ENCODE measurements at places on chromosomes 12 and 14.

DNA sequence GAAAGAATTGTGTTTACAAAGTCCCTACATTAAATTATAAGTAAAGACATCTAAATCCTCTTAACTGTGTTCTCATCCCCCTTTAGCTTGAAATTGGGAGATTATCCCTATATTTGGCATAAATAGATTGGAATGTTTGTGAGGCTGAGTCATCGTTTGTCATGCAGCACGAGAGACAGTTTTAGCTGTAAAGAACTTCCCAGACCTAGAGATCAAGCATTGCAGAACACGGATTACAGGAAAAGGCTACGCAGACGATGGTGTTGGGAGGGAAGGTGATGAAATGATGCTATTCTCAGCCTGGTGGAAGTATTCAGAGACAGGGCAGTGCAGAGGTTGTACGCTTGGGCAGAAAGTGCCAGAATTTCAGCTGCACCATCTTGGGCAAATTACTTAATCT, 93.8 kb downstream of the PTPRB start:
- DNase-seq: no peak

DNA sequence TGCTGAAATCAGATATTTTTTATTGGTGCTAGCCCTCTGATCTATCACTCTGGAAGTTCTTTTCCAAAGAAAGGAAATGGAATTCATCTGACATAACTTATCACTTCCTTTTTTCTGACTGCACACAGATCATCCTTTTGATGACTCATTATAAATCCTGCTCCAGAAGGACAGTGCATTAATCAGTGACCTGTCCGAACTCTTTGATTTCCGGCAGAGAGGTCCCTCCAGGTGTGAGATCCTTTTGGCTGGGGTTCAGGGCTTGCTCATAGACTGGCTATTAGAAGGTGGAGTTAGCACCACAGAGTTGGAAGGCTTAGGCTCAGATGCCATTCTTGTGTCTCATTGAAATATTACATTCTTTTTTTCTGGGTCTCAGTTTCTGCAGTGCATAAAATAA, 328.2 kb downstream of the ZFP36L1 start:
- DNase-seq: no peak

DNA sequence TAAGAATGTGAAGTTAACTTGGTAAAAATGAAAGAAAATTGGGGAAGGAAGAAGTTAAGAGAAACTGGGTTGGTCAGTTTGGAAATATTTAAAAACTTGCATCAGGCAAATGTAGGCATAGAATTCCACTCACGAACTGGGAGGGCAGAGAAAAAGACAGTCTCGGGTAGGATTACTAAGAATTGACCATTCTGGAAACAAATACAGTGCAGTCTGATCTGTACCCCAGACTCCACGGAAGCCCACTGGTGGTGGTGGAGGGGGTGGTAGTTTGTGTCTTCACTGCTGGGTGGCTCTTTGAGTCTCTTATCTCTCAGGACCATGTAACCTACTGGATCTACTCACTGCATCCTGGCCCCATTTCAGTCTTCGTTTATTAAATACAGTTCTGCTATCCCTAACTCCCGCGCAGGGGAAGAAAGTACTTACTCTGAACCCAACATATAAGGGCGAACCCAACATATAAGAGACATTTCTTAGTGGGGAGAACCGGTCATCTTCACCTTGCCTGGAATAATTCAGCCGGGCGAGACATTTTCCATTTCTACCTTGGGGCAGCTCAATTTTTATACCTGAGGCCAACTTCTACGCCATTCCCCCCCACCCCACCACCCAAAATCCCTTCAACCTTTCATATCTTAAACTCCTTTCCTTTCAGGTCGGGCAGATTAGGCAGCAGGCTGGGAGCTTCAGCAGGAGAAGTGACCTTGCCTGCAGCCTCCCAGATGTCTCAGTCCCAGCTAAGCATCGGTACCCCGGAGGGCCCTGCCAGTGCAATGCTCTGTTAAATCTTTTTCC, 1.7 kb downstream of the SLC2A3 start:
- DNase-seq: no peak

- peak; percentile 61 for DNase-seq
These were observed 493.5 kb upstream of the RGS6 start for GRCh38 chr14:71438684-71439083.

DNA sequence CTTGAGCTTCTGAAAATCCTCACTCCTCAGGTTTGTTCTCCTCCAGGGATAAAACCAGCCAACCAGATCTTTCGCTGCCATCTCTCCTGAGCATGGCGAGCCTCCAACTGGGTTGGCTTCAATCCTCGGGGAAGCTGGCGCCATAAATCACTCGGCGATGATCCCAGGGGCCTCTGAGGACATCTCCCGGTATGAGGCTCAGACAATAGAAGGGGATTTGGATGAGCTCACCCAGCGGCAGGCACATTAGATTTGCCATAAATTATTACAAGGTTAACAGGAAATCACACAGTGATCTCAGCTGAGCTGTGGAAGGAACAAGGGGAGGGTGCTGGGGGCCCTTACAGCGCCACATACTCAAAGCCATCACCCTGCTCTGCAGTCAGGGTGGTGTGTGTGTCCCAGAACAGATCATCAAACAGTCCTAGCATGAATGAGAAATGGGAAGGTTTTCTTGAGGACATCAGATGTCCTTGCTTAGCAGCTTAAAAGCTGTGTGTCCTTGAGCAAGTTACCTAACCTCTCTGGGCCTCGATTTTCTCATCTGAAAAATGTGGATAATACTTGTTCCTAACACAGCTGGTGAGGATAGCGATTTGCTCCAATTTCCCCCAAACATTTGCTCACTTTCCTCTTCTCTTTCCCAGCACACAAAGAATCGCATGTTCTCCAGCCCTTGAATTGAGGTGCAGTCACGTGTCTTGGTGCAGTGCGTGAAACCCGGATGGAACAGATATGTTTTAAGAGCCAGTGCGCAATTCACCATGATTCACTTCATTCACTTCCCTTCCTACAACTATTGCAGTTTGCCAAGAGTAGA, 142.8 kb downstream of the SCARB1 start:
- DNase-seq: peak; percentile 22

- DNase-seq: no peak
These were observed 21.0 kb upstream of the MIA2 start for GRCh38 chr14:39212693-39213092.

GRCh38 chr12:103386451-103386850, 109.3 kb downstream of the C12orf42 start:
- no peak for DNase-seq

DNA sequence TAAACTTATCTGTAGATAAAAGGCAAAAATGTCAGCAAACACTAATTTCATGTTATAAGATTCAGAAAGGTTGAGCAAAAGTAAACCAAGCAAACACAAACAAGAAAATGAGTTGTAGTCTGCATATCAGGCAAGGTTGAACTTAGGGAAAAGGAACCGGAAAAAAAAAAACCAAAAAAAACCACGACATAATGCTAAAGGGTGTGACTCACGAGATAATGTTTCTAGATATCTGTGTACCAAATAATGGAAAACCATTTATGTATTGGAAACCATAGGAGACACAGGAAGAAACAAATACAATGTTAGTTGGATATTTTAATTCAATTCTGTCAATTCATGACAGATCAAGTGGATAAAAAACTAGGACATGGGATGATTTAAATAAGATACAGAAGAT, 60.5 kb downstream of the GPATCH2L start:
- DNase-seq: no peak

GRCh38 chr12:110373025-110373424, 30.5 kb downstream of the ANAPC7 start:
- no peak for DNase-seq

GRCh38 chr12:41680155-41680554, 464.5 kb downstream of the GXYLT1 start:
- no peak for DNase-seq

DNA sequence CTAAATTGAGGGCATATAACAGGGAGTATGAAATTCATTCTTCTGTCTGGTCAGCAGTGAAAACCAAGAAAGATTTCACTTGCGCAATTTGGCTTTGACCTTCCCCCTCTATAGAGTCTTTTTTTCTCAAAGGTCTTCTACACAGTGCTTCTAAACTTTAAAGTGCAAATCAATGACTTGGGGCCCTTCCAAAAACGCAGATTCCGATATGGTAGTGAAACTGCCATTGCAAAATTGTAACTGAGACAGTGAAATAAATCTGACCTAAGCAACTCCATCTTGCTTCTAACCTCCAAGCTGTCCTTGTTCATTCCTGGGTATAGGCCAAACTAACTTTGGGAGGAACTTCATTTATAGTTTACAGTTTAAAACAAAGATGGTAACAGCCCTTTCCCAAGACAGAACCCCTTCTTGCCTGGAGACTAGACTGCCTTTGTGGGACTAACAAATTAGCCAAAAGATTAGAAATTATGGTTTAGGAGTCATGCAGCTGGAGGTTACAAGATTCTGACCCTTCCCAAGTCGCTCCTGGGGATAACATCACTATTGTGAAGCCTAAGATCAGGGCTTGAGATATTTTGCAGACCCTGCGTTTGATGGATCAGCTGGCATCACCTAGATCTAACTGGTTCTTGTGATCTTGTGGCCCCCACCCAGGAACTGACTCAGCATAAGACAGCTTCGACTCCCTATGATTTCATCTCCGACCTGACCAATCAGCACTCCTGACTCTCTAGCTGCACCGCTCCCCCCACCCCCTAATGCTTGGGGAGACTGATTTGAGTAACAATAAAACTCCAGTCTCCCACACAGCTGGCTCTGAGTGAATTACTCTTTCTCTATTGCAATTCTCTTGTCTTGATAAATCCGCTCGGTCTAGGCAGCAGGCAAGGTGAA, 5.0 kb downstream of the SLC25A21 start:
- DNase-seq: no peak

- DNase-seq: no peak
These were observed 52.2 kb downstream of the KRT80 start for GRCh38 chr12:52139579-52140062.

GRCh38 chr12:128693115-128693514, 130.6 kb downstream of the SLC15A4 start:
- no peak for DNase-seq

- DNase-seq: peak; percentile 12
These were observed 45.6 kb upstream of the RIMBP2 start for GRCh38 chr12:130761537-130762318.

- DNase-seq: no peak
These were observed 10.7 kb downstream of the ARID4A start for GRCh38 chr14:58309086-58309485.

DNA sequence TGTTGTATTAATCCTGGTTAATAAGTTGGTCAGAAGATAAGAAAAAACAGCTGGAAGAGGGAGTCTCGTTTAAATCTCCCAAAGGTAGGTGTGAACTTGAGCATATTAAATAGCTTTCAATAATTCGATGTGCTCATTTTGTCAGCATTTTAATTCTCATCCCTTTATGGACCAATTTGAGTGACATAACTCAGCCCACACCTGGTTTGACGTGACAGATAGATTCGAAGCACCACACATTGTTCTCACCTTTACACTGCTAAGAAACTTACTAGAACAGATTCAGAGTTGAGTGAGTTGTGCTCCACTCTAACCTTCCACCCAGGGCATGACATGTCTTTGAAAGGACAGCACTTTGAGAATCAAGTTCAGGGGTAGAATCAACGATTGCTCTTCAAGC, 161.4 kb upstream of the GZMB start:
- no peak for DNase-seq

DNA sequence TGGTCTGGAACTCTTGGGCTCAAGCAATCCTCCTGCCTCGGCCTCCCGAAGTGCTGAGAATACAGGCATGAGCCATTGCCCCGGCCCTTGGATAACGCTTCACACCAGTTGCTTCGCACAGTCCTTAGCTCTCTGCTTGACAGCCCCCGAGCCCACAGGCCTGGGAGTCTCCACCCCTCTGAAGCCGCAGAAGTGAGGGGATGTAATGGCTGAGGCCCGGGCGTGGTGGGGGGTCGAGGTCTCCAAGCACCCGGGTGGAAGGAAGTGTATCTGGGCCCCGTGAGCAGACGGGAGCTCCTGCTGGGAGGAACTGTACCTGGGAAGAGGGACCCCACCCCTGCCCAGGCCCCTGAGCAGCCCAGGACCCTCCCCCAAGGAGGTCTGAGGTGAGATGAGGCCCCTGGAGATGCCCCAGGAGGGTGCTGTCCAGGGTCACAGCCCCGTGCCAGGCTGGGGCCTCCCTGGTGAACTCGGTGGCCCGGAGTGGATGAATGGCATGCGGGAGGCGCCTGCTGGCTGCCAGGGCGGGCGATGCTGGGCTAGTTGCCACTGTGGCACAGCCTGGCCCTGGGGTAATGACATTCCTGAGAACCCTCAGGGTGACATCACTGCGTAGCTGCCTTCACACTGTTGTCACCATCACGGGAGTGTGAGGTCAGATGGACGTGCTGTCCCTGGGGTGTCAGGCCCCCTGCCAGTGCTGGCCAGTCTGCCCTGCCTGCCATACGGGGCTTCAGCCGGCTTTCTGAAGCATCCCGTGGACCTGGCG, 48.9 kb downstream of the KIF26A start:
- DNase-seq: no peak

DNA sequence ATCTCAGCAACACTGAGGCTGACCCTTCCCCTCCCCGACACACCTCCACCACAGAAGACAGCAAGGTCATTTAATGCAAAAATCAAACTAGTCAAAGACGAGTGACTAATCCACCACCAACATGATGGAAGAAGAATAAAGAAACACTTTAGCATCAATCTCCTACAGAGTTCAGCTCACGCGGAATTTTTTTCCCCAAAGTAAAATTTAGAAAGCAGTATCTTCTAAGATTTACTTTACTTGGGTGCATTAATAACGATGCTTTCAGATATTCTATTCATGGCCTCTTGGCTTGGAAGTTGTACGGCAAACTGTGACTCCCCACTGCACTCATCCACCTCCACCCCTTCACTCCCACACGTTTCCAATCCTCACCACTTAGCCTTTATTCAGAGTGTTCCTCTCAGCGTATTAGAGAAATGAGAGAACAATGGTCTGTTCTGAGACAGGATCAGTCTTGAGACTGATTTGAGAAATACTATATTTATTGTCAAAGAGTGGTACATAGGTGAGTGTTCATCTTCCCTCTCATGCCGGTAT, 1.9 kb downstream of the EGLN3 start:
- DNase-seq: no peak

GRCh38 chr14:73422515-73422914, 35.8 kb downstream of the NUMB start:
- DNase-seq: no peak

- DNase-seq: no peak
These were observed 100.5 kb upstream of the STXBP6 start for GRCh38 chr14:25150401-25150800.

- no peak for DNase-seq
These were observed 62.6 kb downstream of the PDZRN4 start for GRCh38 chr12:41250748-41251147.

DNA sequence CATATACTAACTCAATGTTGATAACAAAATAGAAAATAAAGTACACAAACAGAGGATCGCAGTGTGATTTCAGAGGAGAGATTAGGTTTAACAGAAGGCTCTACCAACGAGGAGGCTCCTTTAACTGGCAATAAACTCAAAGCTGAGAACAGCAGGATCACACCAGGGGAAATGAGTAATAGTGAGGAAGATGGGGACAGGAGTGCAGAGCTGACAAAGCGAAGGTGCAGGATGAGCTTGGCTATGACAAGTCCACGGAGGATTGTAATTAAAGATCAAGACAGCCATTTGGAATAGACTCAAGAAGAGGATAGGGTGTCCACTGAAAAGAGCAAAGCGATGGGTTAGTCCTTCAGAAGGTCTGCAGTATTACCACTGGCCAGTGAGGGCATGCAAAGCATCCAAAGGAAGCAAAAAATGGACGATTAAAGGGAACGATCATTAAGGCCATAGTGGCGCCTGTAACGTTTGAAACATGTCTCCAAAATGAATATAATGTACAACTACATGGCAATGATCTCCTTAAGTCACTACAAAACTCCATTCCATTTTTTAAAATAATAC, 85.3 kb downstream of the GRIN2B start:
- DNase-seq: no peak

All from hippocampal formation (tissue), 2 donors.